ENCODE measurements at places on chromosomes 12 and 14.

DNA sequence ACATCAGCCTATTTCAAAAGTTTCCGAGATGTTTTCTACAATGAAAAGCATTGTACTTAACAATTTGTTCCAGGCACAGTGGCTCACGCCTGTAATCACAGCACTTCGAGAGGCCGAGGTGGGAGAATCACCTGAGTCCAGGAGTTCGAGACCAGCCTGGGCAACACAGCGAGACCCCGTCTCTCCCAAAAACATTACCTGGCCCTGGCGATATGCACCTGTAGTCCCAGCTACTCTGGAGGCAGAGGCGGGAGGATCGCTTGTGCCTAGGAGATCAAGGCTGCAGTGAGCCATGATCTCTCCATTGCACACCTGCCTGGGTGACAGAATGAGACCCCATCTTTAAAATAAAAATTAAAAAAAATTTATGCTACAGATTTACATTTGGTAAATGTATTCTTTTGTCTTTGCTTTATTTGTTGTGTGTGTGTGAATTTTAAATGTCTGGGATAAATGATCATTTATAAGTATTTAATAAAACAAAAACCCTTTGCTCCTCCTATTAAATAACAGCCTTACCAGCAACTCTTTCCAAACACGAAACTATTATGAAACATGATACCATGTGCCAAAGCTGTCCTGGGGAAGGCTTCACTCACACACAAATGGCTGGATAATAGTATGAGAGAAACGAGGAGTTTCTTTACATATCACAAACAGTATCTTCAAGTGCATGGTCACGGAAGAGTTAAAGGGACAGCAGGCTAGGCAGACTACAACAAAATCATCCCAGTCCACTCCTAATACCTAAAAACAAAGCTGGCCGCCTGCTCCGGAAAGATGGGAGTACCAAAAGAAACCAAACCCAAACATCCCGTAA lies 1.1 kb downstream of the ATXN3 start:
- DNase-seq = no peak

- no peak for DNase-seq
Measured at GRCh38 chr14:99812892-99813291, 19.7 kb downstream of the EML1 start.

- no peak for DNase-seq
Measured at GRCh38 chr12:55931317-55931779, 386 bp downstream of the DGKA start.

- DNase-seq = peak; percentile 31
Measured at GRCh38 chr12:104643819-104644669, 187.3 kb downstream of the CHST11 start.

GRCh38 chr12:71780237-71780822 lies 25.7 kb downstream of the RAB21 start:
- DNase-seq = peak; percentile 12

DNA sequence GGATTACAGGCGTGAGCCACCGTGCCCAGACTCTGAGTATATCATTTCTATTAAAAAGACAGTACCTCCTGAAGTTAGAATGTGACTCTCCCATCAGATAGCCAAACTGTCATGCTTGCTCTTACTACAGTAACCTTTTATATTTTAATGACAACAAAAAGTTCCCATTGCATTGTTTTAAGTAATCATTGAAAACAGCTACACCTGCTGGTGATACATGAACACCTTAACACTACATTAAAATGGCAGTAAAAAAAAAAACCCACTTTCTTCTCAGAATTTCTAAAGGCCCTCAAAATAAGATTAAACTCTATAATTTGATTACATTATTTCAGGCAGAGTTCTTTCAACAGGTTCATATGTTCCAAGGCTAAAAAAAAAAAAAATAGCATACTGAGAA lies 76.7 kb downstream of the SH2B3 start:
- no peak for DNase-seq

DNA sequence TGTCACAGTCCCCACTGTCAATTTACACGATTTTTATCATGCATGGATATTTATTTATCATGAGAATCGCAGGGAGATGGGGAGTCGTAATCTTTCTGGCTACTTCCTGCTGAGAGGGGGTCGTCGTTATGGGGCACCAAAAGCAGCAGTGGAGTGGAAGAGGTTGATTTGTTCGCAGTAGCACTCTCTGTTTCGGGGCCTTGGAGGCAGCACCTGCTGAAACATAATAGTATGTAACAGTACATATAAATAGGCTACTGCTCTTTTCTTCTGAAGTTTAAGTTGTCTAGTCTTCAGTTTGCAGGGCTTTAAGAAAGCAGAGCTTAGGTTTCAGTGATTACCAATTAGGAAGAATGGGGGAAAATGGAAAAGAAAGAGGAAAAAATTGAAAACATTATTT lies 3.8 kb downstream of the SOAT2 start:
- DNase-seq = no peak

DNA sequence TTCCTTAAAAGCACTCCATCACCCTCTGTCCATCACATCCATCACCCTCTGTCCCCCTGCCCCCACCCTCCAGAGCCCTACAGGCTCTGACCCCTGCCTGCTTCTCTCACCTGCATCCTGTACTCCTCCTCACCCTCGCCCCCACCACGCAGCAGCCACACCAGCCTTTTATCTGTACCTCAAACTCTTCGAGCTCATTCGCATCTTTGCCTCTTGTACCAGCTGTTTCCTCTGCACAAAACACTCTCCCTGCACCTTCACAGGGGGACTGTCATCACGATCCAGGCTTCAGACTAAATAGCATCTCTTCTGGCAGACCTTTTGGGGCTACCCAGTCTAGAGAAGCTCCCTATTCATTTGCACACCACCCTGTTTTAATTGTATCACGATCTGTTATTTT lies 24.1 kb downstream of the TMEM229B start:
- DNase-seq = peak; percentile 13

DNA sequence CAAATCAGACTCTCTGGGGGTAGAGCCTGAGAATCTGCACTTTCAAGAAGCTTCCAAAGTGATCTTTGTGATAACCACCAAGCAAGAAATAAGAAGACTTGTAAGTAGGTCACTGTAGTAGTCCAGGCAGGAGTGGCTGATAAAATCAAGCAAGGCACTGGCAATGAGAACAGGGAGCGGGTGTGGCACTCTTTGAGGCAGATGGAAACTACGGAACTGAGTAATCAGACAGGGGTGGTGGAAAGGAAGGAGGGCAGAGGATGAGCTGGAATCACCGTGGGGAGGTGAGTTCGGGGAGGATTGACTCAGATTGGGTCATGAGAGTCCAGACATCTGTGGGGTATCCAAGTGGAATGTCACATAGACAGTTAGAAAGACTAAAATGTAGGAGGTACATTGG lies 44.4 kb upstream of the PLXNC1 start:
- no peak for DNase-seq

DNA sequence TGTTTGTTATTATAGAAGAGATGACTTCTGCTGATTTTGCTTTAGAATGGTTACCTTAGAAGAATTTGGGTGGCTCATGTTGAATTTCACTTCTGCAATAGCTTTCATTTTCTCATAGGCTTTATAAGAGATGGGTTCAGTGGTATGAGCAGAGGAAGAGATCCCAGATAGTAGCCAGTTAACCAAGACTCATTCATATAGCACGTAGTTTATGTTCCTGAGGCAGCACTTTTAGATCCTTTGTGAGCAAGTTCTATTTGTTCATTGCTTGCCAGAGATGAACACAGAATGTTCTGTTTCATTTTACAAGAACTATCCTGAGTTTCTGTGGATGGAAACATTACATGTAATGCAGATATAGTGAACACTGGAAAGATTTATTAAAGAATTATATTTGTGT lies 32.2 kb downstream of the RAB21 start:
- DNase-seq = no peak

- DNase-seq = no peak
Measured at GRCh38 chr12:46439793-46440511, 67.4 kb upstream of the SLC38A2 start.

- no peak for DNase-seq
Measured at GRCh38 chr12:43812926-43813325, 6.8 kb upstream of the TWF1 start.

DNA sequence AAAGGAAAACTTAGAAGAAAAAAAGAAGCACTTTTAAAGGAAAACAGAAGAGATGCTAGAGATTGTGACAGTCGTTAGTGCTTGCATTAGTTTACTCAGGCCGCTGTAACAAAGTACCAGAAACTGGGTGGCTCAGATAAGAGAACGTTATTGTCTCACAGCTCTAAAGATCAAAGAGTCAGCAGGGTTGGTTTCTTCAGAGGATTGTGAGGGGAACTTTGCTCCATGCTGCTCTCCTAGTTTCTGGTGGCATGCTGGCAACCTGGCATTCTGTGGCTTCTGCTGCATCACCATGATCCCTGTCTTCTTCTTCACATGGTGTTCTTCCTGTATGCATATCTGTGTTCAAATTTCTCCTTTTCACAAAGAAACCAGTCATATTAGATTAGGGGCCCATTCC lies 119.4 kb upstream of the PLEKHA5 start:
- DNase-seq = no peak

DNA sequence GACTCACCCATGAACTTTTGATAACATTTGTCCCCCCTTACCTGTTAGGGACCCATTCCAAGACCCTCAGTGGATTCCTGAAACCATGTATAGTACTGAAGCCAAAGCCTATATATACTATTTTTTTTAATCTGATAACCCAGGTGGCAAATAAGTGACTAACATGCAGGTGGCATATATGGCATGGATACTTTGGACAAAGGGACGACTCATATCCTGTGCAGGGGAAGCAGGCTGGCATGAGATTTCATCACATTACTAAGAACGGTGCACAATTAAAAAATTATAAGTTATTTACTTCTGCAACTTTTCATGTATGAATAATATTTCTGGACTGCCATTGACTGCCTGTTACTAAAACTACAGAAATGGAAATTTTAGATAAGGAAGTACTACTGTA lies 880.1 kb upstream of the FBXO33 start:
- DNase-seq = no peak

- no peak for DNase-seq
Measured at GRCh38 chr14:37594971-37595808, at the start of the genes FOXA1 and TTC6. Gene FOXA1 (minus strand): TSS chr14:37595249. CDS start chr14:37594972, 277 bp downstream. Gene TTC6 (plus strand): TSS chr14:37595629. CDS start chr14:37622065, 26,436 bp downstream.

DNA sequence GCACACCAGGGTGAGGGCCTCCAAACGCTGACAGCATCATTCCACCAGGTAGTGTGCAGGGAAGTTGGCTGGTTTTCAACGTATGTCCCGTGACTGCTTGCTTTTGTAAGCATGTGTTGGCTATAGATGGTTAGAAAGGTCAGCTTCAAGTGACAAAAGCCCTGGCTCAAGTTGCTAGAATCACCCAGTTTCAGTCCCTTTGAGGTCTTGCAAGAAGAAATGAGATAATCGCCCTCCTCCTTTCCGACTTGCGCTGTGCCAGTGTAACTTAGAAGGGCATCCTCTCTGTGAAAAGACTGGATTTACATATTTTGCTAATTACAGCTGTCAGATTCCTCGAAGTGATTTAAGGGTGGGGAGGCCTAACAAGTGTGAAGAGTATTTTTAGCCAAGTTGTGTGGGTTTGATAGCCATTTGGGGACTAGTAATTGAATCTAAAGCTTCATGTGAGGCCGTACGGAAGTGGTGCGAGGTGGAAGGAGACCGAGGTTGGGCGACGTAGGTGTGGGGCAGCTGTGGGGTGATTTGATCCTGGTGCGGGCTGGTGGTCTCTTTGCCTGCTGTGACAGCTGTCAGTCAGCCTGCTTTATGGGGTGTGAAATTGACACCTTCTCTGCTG lies 94.7 kb downstream of the CHST11 start:
- DNase-seq = no peak

DNA sequence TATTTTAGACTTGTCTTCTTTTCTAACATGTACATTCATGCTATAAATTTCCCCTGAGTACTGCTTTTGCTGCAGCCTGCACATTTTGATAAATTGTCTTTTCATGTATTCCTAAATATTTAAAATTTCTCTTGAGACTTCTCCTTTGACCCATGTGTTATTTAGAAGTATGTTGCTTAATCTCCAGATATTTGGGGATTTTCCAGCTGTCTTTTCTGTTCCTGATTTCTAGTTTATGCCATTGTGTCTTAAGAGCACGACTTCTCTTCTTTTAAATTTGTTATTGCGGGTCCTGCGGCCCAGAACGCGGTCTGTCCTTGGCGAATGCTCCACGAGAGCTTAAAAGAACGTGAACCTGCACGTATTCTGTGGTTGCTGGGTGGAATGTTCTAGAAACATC lies 136.4 kb downstream of the KIF26A start:
- DNase-seq = no peak

DNA sequence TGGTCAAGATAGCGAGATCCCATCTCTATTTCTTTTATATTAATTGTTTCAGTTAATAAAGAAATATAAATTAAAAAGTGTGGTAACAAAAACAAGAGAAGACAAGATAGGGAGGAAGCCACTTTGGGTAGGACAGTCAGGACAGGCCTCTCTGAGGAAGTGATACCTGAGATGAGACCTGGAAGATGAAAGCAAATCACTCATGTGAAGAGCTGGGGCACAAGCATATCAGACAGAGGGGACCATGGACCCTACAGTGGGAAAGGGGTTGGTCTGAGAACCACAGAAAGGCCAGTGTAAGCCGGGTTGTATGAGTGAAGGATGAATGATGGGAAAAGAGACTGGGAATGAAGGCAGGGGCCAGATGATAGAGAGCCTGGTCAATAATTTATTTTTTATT lies 1.8 kb upstream of the MED6 start:
- DNase-seq = no peak

GRCh38 chr12:56629459-56630179 lies 507 bp downstream of the BAZ2A start:
- DNase-seq = peak; percentile 48

DNA sequence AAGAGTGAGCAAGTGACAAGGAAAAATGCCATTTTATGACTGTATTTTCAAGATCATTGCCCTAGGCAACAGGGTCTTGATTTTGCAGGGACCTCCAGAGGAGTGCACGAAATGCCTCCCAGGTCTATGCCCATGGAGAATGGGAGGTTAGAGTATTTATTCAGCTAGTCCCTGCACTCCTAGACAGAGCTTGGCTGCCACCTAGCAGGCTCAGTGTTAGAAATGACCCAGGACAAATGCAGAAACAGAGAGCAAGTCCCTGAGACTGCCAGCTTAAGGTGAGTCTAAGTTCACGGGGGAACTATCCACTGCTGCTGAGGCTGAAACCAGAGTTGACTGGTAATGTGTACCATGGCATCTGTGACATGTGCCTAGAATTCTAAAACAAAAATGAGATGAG lies 506.4 kb downstream of the MED13L start:
- no peak for DNase-seq

DNA sequence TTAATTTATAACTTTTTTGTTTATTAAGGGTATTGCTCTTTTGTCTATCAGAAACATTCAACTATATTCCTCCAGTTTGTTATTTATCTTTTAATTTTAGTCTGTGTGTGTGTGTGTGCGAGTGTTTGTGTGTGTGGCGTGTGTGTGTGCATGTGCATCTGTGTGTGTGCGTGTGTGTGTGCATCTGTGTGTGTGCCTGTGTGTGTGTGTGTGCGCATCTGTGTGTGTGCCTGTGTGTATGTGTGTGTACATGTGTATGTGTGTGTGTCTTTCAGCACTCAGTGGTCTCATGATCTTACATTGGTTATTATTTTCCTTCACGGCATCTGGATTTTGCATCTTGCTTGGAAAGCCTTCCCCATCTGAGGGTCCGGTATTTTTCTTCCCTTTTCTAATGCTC lies 281.1 kb upstream of the RTL1 start:
- no peak for DNase-seq

- DNase-seq = no peak
Measured at GRCh38 chr12:130965214-130965613, 11.5 kb downstream of the ADGRD1 start.
